ENCODE measurements at places on chromosomes 2 and 18.

- no peak for DNase-seq
Observed at GRCh38 chr2:132941296-132942020, 271.5 kb upstream of the LYPD1 start.

- DNase-seq: no peak
Observed at GRCh38 chr2:230403746-230404145, 12.3 kb upstream of the SP100 start.

GRCh38 chr2:43464590-43464989, 131.2 kb downstream of the THADA start:
- DNase-seq: no peak

GRCh38 chr2:170716851-170717598, 1.9 kb downstream of the SP5 start:
- DNase-seq: peak; percentile 14

DNA sequence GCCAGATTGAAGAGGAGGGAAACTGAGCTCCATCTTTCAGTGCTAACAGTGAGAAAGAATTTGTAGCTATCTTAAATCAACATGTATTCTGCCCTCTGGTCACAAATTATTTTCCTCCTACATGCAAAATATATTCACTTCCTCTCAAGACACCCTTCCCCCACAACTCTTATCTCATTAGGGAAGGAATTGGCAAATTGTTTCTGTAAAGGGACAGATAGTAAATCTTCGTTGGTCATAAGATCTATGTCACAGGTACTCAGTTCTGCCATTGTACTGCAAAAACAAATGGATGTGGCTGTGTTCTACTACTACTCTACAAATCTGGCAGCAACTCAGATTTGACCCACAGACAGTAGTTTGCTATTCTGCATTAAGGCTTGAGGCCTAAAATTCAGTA, 53.0 kb upstream of the CYP20A1 start:
- no peak for DNase-seq

DNA sequence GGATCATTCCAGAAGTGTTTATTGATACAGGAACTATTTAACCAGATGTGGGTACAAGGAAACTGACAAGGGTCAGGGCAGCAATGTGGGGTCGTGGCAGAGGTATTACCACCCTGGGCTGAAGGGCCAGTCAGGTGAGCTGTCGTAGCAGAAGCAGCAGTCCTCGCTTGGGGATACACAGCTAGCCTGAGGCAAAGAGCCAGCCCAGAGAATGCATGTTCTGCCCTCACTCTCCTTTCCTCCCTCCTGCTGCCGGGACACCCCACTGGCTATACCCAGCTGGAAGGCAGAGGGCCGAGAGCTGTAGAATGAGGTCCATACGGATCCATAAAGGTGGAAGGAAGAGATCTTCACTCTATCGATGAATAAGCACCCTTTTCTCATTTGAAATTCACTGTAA, 32.2 kb upstream of the GBX2 start:
- no peak for DNase-seq
